ENCODE measurements at places on chromosomes 1 and 21. TPM values are rescaled to one million over a fixed set of nuclear protein-coding genes. Genes with fewer than 3 reads are reported as not detected.

Gene GPR25
- total RNA-seq = not detected

Gene ATP5PB
- 92.1 TPM for total RNA-seq

Gene MIXL1
- not detected for total RNA-seq

Gene CYP4X1
- total RNA-seq = 29.6 TPM

Gene DESI2
- total RNA-seq = 52.8 TPM

Measured in thoracic aorta (tissue), 2 donors.